CD4-positive, alpha-beta T cell treated with Interleukin-12 subunit alpha and Interleukin-12 subunit beta, for 1 hour (primary cell): ENCODE measurements at places on chromosomes 4 and X.

GRCh38 chr4:56937262-56937661 is 29.6 kb downstream of the REST start:
- DNase-seq, result no peak

DNA sequence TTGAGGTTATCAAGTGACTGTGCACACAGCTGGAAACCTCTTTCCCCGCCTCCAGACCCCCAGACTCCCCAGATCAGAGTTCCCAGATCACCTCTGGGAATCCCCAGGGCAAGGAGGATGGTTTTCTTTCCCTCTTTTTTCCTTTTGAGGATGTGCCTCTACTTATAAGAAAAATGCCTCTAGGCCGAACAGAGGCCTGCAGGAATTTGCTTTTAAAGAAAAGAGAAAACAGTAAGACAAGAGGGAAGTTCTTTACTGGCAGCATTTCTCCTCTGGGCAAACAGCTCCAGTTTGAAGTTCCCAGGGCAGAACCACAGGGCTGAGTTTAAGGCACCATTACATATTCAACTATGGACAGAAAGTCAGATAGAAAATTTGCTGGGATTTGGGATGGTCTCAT is 837.9 kb upstream of the LCORL start:
- no peak for DNase-seq

- DNase-seq, result no peak
Observed at GRCh38 chrX:69050051-69050765, 115.0 kb downstream of the PJA1 start.

DNA sequence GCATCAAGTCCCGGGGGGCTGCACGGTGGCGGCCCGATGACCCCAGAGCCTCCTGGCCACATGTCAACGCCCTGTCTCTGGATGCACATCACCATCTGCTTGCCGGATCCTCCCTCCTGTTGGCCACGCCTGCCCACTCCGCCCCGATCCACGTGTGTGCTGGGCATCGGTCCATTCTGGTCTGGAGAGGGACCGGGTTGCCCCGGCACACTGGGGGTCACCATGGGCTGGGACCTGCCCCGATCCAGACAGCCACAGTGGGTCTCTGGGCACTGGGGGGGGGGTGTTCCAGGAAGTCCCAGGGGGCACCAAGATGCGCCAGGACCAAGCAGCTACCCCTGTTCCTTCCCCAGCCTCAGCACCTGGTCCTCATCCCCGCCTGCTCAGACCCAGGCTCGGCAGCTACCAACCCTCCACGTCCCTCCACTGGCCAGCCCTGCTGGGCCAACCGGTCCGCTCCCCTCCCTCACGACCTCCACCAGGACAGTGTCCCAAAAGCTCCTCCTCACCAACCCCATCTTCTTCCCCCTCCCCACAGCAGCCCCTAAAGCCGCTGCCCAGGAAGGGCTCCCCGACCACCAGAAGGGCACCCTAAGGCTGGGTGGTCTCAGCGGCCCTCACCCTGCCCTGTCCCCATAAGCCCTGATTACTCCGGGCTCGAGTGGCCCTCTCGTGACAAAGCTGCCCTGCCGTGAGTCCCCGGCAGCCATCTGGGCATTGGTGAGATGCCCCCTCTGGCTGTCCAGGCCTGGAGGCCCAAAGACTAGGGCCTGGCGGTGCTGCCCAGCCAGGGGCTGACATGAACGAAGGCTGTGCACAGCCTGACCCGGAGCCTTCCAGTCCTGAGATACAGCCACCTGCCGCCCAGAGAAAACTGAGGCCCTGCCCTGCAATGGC is 4.6 kb downstream of the CTBP1 start:
- no peak for DNase-seq

GRCh38 chrX:72475952-72476668 is 96.5 kb downstream of the HDAC8 start:
- DNase-seq, result no peak

- DNase-seq, result peak; percentile 75
Observed at GRCh38 chr4:101527188-101527587, 179.9 kb upstream of the PPP3CA start.

GRCh38 chrX:103776546-103776945 is at the start of gene PLP1:
PLP1 (plus strand) TSS chrX:103776840; CDS start chrX:103776996, 156 bp downstream.
- no peak for DNase-seq

DNA sequence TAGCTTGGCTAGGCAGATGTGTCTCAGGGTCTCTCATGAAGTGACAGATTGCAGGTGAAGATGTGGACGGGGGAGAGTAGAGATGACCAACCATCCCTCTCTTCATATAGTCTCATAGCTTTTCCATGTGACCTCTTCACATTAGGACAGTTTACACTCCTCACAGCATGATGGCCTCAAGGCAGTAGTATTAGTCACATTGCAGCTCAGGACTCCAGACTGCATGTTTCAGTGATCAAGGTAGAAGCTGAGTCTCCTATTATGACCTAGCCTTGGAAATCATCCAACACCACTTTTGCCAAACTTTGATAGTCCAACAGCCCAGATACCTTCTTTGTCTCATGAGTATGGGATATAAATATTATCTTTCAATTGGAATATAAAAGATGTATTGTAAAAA is 147.7 kb downstream of the GASK1B start:
- no peak for DNase-seq

DNA sequence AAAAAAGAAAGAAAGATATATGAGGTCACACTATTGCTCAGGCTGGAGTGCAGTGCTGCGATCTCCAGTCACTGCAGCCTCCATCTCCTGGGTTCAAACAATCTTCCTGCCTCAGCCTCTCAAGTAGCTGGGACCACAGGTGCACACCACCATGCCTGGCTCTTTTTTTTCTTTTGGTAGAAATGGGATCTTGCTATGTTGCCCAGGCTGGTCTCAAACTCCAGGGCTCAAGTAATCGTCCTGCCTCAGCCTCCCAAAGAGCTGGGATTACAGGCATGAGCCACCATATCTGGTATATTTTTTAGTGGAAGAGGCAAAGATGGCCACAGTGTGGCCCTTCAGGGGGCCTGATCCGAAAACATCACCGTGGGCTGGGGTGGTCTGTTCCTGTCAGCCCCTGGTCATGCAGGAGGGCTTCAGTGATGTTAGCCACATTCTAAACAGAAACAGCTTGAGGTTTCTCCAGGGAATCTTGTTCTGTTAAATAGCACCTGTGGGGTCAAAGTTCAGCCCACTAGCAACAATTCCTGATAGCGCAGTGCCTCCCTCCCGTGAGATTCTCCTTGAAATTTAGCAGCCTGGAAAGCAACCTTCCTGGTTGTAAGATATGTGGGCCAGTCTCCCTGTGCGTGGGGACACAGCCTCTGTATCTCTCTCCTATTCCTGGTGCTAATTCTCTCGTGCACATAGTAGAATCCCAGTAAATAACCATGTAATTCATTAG is 7.3 kb upstream of the DHRSX start:
- no peak for DNase-seq

DNA sequence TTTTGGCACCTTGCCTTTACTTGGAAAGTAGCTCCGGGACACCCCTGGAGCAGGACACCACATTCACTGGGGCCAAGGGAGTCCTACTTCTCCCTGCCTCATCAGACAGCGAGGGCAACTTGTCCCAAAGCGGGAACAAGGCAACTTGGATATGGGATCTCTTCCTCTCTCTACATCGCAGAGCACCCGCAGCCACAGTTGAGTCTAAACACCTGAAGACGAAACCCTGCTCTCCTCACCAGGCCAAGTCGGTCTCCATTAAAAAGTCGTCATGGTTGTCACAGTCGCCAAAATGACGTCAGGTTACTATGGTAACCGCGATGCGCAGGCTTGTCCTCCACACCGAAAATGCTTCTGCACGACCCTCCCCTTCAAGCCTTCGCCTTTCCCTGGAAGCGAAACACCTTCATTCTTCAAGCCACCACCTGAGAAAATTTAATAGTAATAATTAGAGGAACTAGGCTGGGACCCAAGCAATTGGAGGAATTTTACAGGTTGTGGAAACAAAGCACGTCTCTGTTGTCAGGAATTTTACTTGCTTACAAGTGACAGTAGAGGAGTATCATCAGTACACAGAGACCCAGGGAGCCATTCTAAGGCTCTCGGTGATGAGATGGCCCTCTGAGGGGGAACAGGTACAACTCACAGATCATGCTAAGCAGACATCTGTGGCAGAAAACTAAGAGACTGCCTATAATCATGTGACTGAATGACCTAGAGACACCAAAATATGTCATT is 30.5 kb upstream of the TCEAL4 start:
- peak; percentile 73 for DNase-seq

DNA sequence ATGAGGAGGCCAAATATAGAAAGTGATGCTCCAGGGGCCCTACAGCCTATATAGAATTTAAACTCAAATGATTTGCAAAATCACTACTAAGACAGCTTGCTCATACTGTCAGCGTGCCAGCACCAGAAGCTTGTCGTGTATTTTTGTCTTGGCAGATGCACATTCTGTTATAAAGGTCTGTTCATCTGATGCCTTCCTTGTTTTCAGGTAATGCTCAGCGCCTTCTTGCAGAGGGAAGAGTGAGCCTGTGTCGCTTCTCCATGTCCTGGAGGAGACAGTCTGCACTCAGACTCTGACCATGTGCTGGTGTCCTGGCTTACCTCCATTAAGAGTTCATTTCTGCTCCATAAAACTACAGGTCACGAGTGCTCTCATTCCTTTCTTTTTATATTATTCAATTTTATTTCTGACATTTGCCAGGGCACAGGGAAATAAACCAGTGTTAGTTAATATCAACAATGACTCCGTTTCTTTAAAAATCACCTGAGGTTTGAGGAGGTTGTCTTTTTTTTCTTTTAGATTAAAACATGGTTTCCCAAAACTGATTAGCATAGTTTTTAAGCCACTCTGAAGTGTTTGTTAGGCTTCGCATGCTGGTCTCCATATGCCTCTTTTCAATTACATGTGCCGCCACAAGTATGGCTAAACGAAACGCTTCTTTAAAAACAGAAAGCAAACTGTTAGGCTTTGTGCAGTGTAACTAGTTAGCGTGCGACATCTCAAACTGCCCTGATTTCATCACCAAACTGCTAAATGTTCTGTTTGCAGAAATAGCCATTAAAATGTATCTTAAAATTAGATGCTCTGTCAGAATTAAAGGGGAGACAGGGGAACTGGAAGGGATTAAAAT is 215.2 kb upstream of the GK2 start:
- DNase-seq, result no peak

GRCh38 chr4:94221916-94222315 is 14.3 kb downstream of the SMARCAD1 start:
- no peak for DNase-seq

GRCh38 chrX:45980726-45981125 is 564.5 kb downstream of the ZNF674 start:
- no peak for DNase-seq

GRCh38 chr4:138085736-138086305 is 156.3 kb downstream of the SLC7A11 start:
- no peak for DNase-seq

DNA sequence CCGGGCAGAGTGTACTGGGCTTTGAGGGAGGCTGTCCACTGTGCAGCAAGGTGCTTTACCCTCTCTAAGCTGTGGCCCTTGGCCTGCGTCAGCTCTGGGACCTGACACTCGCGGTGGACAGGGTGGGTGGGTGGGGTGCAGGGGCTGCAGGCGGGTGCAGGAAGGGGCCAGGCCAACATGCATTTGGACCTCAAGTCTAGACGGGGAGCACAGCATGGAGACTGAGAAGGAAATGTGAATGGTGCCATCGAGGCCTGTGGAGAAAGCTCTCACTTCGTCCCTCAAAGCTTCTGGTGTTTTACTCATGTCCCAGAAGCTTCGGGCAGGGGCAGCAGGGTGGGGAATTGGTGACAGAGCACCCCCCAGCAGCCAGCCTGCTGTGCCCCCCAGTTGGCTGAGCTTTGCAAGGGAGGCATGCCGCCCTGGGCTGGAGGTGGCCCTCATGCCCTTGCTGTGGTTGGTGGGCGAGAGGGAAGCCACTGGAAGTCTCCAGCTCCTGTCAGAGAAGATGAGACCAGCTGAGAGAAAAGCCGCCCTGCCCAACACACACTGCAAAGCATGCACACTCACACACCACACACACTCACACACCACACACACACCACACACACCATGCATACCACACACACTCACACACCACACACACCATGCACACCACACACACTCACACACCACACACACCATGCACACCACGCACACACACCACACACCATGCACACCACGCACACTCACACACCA is 12.3 kb downstream of the PNMA6E start:
- no peak for DNase-seq

DNA sequence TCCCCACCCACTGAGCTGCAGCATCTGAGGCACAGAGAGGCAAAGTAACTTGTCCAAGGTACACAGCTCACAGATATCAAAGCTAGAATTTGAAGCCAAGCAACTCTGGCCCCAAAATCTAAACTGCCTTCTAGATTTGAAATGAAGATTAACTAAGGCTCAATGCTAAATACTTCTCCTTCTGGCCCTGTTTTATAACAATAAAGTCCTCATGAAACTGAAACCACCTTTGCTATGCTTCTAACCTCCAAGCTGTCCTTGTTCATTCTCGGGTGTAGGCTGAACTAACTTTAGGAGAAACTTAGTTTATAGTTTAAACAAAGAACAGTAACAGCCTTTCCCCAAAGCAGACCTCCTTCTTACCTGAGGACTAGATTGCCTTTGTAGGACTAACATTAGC is 93.6 kb downstream of the DCTD start:
- no peak for DNase-seq

DNA sequence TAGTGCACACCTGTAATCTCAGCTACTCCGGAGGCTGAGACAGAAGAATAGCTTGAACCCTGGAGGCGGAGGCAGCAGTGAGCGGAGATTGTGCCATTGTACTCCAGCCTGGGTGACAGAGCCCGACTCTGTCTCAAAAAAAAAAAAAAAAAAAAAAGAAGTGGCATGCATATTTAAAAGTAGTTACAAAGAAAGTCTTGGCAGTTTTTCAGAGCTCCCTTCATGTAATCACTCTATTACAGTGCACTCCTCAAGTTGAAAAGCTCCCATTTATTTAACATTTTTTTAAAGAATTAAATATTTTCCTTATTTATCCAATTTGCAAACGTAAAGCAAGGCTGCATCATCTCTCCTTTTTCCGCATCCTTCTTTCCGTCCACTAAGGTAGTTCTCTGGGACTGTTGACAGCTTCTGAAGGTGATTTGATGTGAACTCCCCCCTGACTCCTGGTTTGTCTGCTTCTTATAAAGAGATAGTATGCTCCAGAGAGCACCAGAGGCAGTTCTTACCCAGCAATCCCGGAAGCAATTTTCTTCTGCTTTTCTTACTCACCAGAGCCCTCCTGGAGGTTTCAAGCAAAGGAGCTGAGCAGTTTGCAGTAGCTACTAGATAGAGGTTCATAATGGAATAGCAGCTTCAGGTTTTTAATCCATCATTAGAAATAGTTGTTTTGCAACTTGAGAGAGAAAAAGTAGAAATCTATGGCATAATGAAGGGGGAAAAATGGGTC is 151.0 kb downstream of the PALLD start:
- no peak for DNase-seq

GRCh38 chrX:9148615-9149399 is 114.9 kb upstream of the FAM9B start:
- DNase-seq, result no peak

DNA sequence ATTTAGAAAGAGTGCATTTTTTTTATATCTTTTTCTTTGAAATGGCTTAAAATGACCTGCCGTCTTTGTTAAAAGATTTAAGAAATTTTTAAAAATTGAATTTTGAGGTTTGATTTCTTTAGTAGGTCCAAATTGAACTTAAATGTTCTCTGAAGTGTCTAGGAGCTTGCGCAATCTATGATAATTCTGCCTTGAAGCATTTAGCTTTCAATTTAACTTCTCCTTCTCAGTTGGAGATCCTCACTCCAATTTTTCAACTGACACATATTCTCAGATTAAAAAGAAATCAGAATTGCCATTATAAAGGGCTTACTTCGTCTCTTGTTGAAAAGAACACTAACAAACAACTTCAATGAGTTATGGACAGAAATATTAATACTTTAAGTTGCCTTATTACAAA is 273.5 kb downstream of the TMA16 start:
- DNase-seq, result no peak
